GM18507 (cell line): ENCODE measurements at places on chromosomes 3 and 15.

DNA sequence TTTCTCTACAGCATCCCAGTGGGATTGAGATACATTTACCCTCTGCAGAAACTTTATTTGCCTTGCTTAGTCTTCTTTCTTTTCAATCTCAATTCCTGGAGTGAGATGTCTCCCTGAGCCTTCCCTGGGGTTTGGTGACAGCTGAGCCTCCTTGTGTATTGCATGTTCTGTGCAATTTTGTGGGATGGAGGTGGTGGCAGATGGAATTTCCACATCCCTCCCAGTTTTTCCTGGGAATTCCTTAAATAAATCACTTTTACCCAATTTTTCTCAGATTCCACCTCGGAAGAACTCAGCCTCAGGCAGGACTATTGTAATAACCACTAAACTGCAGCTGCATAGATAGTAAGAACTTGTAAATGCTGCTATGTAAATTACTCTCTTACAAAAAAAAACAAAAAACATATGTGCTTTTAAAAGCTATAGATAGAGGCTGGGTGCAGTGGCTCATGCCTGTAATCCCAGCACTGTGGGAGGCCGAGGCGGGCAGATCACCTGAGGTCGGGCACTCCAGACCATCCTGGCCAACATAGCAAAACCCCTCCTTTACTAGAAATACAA, 88.5 kb upstream of the ABHD17C start:
- DNase-seq = no peak

DNA sequence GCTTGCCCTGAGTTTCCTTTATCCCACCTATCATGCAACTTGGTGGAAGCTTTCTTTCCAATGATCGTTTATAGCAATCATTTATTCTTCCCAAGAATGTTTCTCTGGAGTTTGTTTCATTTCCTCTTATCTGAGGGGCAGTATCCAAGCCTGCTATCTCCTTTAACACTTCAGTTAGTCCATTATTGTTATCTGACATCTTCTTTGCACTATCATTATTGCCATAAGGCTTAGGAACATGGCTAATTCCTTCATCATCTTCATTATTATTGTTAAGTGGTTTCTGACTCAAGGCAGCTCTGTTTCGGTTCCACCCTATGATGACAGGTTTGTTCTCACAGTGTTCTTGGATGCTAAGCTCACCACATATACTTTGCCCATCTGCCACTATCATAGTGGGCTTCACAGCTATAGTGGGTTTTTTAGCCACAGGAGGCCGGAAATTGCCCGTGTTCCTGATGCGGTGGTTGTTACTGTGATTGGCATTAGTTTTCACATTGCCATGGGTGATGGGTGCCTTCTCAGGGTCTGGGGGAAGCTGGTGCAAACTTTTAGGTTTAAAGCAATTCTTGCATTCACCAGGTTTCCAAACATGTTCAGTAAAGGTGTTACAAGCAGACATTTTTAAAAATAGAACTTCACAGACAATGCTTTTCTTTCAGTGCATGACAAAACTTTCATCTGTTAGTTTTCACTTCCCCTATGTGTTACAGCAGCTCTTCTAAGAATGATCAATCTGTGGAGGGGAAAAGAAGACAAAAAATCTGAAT, 110.6 kb upstream of the TSPAN3 start:
- no peak for DNase-seq

DNA sequence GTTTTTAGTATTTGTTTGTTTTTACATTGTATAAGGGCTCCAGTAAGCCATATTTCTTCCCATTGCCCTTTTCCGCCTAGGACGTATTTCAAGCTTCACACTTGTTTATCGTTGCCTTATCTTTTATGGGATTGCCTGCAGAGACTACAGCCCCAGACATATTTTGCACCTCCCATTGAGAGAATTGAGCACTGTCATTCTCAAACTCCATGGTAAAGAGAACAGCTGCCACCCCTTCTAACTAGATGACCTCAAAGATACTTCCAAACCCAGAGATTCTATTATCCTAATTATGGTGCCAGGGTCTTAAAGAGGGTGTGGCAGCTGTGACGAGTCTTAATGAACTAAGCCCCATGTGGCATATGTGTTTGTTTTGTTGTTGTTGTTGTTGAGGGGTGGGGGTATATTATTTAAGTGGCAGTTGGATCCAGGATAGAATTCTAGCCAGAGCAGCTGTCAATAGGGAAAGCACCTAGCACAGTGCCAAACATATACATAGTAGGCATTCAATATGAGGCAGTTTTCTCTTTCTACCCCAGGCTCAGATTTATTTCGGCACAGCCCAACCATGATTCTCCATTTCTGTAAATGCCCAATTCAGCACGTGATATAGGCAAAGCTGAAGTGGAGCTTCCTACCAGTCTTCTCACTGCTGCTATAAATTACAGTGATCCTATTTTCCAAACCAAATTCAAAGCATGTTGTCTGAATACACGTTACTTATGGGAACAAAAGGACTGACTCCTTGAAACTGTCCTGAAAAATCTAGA, 932 bp upstream of the TP53BP1 start:
- no peak for DNase-seq

DNA sequence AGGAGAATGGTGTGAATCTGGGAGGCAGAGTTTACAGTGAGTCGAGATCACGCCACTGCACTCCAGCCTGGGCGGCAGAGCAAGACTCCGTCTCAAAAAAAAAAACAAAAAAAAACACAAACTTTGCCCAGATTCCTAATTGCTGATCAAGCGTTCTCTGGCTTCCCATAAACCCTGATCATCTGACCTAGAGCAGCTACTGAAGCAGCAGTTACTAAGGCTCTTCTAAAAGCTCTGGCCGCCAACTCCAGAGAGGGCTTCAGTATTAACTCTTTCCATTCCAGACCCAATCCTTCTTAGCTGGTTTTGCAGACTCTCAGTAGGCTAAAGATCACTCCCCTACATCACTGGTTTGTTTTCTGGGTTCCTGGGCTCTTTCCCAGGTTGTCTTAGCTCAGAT, 201.6 kb downstream of the IGSF11 start:
- no peak for DNase-seq

DNA sequence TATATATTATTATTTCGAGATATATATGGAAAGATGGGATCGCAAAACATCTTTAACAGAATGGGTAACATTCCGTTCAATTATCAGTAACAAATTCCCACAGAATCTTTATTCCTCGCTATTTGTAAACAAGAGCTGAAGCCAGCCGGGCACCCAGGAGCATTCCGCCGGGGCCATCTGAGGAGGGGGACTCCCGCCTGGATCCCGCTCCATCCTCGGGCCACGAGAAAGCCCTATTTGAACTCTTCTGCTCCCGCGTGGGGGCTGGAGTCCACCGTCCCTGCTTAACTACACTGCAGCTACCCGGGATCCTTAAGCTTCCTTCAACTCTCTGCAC, 687 bp downstream of the GPR176 start:
- DNase-seq = no peak

DNA sequence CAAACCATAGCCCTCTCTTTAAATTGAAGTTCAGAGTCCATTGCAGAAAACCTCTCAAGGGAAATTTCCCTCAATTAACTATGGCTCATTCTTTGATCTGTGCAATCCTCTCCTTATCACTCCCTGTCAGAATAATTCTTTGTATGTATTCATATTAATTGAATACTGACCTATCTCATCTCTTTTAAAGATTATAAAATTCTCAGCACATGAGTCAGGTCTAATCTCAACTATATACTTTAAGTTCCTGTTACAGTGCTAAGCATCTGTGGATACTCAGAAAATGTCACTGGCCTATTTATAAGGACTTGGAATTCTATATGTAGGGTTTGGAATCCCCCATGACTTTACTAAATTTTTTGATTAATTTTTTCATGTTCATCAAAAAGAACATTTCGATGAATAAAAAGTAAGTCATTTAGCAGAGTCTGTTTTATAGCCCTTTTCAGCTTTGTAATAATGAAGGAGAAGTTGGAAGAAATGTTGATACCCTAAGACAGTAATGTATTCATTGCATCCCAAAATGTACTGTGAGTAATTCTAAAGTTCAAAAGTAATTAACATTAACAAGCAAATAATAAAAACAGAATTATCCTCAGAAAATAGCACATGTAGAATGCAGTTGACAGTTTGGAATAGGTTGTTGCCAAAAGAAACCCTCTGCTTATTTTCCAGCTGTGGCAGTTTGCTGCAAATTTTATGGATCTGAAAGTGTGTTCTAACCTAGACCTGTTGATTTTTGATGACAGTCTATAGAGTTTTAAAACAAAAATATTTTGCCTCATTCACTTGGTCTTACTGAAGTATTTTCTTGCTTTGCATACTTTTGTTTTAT, 503.4 kb upstream of the CBLB start:
- no peak for DNase-seq

DNA sequence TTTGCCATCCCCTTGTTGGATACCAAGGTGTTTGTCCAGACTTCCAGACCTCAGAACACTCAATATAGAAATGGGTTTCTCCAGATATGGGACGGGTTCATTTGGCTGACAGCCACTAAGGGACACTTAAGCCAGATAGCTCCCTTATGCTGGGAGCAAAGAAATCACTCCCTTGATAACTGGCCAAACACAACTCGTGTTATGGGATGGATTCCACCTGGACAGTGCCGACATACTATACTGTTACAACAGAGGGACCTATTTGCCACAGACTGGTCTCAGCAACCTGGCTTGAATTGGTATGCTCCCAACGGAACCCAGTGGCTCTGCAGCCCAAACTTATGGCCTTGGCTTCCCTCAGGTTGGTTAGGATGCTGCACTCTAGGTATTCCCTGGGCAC, 114.0 kb upstream of the PLCL2 start:
- DNase-seq = no peak

DNA sequence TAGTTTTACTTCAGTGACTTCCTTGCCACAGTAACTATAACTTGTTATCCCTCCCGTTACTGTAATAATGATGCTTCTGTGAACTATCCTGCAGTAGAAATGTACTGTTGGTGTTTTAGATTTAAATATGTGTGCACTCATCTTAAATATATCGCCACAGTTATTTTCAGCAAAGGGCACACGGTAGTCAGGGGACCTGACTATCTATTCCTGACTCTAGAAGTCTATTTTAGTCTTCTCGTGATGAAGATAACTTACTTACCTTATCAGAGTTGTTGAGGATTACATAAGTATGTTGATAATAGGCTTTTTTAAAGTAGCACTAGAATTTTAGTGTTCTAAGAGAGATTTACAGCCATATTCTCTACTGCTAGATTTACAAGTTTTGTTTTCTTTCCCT, 65.3 kb downstream of the ECT2 start:
- no peak for DNase-seq

DNA sequence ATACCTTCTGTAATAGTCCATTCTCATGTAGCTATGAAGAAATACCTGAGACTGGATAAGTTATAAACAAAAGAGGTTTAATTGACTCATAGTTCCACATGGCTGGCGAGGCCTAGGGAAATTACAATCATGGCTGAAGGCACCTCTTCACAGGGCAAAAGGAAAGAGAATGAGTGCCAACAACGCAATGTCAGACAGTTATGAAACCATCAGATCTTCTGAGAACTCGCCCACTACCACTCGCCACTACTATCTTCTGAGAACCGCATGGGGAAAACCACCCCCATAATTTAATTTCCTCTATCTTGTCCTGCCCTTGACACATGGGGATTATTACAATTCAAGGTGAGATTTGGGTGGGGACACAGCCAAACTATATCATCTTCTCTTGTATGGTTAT, 406.8 kb upstream of the CBLB start:
- DNase-seq = no peak

DNA sequence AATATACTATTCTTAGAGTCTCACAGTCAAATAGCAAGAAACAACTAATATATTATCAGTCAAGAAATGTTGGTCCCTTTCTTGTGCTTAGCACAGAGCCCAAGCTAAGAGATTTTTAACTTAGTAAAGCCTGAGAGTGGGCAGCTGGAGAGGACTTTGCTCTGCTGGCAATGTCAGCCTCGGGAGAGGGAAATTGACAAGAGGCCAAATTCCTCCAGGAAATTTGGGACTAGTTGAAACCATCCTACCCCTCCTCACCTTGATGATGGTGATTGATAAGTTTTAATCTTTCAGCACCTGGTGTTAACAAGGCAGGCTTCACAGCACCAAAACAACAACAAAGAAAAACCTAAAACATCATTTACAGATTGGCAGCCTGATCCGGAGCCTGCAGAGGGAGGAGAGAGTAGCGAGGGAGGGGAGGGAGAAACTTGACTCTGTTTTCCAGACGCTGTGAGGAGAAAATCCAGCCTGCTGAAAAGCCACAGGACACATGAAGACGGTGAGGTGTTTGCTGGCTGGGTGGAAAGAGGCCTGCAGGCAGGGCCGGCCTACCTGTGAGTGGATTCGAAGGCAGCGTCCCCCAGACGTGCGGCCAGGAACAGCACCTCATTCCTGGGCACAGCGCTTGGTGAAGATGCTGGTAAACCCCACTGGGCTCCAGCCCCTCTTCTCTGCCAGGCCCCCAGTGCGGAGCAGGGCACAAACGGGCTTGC, 150.9 kb downstream of the LRRC28 start:
- DNase-seq = no peak

DNA sequence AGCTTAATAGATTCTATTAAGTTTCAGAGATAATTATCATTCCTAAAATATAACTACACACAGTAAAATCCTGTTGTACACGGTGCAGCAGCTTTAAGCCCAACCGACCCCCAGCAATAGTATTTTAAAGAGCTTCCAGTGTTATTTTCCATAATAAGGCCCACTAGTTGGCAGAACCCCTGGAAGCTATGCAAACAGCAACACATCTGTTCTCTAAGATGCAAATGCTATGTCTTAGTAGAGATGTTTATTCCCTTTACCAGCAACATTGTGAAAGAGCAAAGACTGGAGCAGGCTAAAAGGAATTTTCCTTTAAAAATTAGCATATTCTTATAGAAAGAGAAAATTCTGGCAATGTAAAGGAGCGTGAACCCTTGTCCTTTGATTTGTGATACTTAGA, 819.7 kb upstream of the ALCAM start:
- DNase-seq = no peak

DNA sequence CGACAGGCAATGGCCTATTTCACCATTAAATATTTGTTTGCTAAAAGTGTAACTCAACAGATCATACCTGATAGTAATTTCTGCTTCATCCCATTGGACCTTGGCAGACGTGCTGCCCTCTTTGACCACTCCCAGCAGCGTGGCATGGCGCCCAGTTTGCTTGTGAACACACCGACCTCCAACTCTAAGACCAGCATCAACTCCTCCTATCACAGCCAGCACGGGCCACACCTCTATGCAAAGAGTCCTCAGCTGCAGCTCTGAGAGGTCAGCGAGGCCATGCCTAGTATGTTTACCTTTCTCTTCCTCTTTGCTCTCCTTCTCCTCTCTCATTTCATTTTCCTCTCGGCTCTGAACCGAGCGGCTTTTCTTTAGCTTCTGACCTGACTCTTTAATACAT, 80.6 kb downstream of the FBXL22 start:
- DNase-seq = no peak

- no peak for DNase-seq
Observed at GRCh38 chr3:124383051-124383450, 347.2 kb upstream of the UMPS start.

GRCh38 chr3:56855856-56856512, 54.2 kb upstream of the ARHGEF3 start:
- no peak for DNase-seq

GRCh38 chr3:58009026-58009748, 965 bp downstream of the FLNB start:
- no peak for DNase-seq
